ENCODE measurements at places on chromosomes 11 and 22.

DNA sequence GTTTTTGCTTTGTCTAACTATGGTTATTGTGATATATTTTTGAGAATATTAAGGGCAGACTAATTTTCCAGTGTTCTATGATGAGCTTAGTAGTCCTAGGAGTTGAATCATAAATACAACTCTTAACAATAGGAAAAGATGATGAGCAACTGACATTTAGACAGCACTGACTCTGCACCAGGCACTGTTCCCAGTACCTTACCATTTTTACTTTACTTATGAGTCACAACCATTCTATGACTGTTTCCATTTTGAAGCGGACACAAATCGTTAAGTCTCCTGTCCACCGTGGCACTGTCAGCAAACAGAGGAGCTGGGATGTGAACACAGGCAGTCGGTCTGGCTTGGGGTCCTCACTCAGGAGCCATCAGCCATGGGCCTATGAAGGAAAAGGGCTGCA, 3.4 kb upstream of the SCGB2A2 start:
- no peak for DNase-seq

- DNase-seq, result peak; percentile 75
Measured at GRCh38 chr11:15471048-15471894, 356.5 kb downstream of the INSC start.

- DNase-seq, result no peak
Measured at GRCh38 chr11:130163346-130164220, 4.0 kb downstream of the ST14 start.

DNA sequence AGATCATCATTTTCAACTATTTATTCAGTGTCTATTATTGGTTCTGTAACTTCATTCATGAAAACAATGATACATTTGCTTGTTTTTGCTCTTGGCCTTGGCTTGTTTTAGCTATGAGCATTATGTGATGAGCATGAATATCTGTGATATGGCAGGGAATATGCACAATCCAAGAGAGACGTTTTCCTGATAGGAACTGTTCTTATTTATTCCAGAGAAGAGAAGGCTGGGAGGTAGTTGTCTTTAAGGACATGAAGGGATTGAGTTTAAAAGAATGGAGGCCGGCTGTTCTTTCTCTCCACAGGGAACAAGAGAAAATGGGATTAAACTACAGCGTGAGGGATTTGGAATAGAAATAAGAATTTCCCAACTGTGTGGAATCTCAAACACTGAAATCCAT, 30.3 kb downstream of the BLID start:
- DNase-seq, result no peak

DNA sequence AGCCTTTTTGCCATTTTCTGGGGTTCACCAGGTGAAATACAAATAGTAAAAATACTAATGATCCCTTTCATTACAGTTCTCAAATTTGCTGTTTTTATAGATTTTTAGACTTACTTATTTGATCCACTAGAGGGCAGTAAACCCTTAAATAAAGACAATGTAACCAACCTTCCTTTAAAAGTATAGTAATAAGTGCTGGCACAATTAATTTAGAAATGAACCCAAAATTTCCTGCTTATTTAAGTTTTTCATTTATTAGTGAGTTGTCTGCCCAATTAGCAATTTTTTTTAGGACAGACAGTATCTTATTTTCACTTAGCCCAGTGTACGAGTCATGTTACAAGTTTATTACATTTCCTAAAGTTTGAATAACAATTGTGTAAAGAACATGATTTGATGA, 4.7 kb downstream of the DDIAS start:
- DNase-seq, result no peak

- no peak for DNase-seq
Measured at GRCh38 chr11:132101881-132102280, 731.5 kb downstream of the NTM start.

DNA sequence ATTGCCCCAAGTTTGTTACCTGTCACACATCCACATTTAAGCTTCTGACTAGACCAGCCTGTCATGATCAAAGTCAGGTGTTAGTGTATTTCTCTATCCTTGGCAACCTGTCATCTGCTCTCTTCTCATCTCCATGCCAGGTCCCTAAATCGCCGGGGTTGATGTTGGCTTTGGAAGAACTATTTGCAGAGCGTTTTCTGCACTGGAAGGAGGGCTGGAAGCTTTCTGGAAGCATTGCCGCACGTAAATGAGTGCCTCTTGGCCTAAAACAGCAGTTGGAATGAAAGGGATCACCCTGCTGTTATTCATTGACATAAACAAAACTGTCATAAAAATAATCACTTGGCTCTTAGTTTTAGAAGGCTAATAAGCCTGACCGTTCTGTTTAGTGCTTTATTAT, 1.4 kb downstream of the TTC12 start:
- DNase-seq, result no peak

DNA sequence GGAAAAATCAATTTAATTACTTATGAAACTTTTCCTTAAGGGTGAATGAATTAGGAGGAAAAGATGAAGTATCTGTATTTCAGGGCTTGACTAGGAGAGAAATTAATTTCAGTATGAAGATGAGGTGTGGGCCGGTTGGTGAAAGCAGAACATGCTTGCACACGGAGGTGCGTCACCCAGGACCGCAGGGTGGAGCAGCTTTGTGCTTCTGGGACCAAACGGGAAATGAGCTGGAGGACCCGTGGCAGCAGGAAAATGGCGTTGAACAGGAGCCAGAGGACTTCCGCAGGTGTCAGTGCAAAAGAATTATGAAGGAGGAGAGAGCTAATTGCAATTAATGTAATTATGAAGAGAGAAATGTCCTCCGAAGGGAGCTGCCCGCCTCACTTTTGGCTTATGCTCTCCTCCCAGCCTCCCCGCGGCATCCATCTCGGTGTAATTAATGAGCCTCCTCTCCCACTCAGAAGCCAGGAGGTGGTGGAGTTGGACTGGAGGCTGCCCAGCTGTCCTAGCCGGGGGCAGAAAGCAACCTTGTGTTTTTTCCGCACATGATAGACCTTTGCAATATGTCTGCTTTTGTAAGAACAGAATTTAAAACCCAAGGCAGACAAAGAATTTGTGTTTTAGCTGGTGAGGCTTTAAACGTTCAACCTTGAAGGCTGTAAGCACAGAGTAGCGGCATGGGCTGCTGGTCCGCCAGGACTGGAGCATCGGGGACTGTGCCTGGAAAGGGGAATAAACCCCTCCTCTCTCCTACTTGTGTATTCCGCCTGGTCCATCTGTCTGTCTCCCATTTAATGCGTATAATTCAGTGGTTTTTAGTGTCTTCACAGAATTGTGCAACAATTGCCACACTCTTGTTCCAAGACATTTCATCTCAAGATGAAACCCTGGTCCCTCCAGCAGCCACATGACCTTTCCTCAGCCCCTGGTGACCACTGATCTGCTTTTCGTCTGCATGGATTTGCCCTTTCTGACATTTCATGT, 180.6 kb downstream of the TBC1D22A start:
- no peak for DNase-seq

DNA sequence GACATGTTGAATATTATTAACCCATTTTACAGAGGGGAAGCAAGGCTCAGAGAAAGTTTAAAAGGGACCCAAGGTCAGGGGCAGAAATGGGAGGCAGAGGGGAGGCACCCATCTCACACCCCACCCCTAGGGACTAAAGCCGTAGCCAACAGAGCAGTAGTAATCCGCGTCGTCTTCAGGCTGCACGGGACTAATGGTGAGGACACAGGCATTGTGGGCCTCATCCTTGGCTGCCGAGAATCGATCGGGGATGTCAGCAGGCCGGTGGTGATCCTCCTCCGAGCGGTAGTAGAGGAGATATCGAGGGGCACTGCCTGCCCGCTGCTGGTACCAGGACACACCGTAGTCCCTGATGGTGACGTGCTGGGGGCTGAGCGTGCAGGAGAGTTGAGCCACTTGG, 1.5 kb downstream of the VPREB3 start:
- DNase-seq, result no peak

All from mucosa of gallbladder (tissue), 1 donor.